Trophoblast cell (in vitro differentiated cells and primary cell): ENCODE measurements at places on chromosomes 12 and 14.

GRCh38 chr12:20183563-20183962, 184.8 kb upstream of the PDE3A start:
- no peak for DNase-seq

- DNase-seq = no peak
Observed at GRCh38 chr12:97595426-97595831, 132.8 kb downstream of the RMST start.

- DNase-seq = no peak
Observed at GRCh38 chr12:120978296-120979219, at the start of gene HNF1A. Gene HNF1A (plus strand): TSS chr12:120978543. CDS start chr12:120978769, 226 bp downstream.

DNA sequence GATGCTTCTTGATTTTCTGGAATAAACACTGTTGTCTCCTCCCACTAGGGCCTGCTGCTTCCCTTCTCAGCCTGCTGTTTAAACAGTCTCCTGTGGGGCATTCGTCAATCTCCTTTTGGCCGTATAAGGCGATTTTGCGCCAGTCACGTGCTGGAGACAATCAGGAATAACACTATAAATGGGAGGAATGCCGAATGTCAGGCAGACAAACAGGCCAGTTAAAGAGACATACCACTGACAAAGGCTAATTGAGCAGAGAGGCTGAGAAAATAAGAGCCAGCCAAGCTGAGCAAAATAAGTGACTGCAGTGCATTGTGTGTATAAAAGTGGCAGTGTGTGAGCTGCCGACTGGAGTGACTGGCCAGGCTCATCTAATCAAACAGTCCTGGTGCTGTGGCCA, 23.3 kb downstream of the DMAC2L start:
- peak; percentile 9 for DNase-seq

DNA sequence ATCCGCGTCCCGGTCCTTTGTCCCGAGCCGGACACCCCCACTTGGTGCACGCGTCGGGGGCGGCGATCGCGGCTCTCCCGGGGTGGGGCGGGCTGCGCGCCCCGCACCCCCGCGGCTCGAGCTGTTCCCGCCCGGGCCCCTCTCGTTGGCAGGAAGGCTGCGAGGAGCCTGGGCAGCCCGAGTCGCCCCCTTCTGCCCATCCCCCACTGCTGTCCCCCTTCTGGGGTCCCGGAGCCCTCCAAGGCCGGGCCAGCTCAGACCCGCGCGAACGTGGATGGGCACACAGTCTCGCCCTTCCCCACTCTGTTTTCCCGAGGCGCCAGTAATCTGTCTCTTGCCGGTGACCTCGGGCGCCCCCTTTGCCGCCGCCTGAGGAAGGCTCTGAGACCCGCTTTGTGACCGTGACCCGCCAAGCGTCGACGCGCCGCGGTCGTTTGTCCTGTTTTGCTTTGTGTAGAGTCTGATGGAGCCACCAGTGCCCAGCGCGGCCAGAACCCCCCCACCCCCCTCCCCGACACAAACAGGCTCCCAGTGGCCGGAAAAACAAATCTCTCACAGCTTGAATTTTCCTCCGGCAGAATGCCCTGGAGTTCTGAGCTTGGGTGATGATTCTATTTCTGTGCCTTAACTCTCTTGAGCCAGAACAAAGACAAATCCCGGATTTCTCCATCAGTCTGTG, 610 bp downstream of the C14orf132 start:
- no peak for DNase-seq

DNA sequence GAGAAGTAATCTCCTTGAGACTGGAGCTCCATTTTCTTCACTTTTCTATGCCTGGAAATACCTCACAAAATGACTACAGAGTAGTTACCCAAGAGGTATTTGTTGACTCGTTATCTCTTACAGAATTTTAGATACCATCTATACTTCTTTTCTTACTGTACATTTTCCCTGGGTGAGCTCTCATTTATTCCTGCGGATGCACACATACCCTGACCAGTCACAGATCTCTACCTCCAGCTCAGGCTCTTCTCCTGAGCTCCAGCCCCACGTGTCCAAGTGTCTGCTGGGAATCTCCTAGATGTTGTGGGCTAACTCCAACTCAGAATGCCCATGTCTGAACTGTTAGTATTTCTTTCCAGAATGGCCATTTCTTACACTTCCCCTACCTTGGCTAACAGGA, 403.1 kb downstream of the RAD51B start:
- peak; percentile 82 for DNase-seq

GRCh38 chr12:26740991-26741390, 92.0 kb downstream of the ITPR2 start:
- DNase-seq = no peak

- no peak for DNase-seq
Observed at GRCh38 chr12:115639648-115640012, 637.9 kb downstream of the MED13L start.

- DNase-seq = no peak
Observed at GRCh38 chr12:25713264-25713663, 160.2 kb upstream of the LMNTD1 start.

DNA sequence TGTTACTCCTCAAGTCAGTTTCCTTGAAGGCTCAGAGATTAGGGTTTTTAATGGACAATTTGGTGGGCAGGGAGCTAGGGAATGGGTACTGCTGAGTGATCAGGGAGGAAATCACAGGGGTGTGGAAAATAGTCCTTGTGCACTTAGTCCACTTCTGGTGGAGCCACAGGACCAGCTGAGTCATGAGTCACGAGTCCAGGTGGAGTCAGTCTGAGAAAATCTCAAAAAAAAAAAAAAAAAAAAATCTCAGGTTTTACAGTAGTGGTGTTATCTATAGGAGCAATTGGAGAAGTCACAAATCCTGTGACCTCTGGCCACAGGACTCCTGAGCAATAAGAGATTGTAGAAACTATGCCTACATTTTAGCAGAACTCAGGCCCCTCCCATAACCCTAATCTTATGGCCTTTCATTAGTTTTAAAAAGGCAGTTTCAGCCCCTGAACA, 28.2 kb upstream of the AMN1 start:
- DNase-seq = peak; percentile 28

GRCh38 chr12:8080120-8080519, 2.0 kb upstream of the NECAP1 start:
- no peak for DNase-seq

- no peak for DNase-seq
Observed at GRCh38 chr14:50085570-50086320, 30.6 kb downstream of the VCPKMT start.

DNA sequence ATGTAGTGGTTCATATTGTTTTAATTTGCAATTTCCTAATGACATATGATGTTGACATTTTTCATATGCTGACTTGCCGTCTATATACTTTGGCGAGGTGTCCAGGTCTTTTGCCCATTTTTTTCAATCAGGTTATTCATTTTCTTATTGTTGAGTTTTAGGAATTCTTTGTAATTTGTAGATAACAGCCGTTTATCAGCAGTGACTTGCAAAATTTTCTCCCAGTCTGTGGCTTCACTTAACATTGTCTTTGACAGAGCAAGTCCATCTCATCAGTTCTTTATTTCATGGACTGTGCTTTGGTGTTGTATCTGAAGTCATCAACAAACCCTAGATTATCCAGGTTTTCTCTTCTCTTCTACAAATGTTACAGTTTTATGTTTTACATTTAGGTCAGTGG, 12.6 kb upstream of the KLHDC2 start:
- DNase-seq = no peak

DNA sequence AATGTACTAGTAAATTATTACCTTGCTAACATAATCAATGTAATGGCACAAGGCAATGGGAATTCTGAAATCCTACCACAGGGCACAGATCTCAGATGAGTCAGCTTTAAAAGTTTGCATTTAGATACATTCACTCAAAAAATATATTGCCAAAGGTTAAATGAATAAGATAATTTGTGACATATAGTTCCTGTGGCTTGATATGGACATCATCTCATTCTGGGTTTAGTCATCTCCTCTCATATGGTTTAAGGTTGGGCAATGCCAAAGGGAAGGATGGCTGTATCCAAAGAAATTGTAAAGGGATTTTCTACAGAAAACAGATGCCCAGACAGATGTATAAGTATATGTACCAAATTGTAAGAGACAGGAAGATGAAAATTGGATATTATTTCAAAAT, 1065.0 kb downstream of the LRFN5 start:
- no peak for DNase-seq

GRCh38 chr14:47300796-47301195, 374.6 kb downstream of the MDGA2 start:
- DNase-seq = no peak

DNA sequence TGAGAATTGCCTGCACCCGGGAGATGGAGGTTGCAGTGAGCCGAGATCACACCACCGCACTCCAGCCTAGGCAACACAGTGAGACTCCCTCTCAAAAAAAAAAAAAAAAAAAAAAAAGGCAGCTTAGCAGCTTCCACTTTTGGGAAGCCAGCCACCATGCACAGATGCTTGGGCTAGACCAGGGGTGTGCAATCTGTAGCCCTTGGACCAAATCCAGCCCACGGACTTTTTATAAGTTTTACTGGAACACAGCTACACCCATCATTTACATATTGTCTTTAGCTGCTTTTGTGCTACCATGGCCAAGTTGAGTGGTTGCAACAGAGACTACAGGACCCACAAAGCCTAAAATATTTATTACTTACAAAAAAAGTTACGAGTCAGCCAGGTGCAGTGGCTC, 6.7 kb downstream of the CIT start:
- no peak for DNase-seq

DNA sequence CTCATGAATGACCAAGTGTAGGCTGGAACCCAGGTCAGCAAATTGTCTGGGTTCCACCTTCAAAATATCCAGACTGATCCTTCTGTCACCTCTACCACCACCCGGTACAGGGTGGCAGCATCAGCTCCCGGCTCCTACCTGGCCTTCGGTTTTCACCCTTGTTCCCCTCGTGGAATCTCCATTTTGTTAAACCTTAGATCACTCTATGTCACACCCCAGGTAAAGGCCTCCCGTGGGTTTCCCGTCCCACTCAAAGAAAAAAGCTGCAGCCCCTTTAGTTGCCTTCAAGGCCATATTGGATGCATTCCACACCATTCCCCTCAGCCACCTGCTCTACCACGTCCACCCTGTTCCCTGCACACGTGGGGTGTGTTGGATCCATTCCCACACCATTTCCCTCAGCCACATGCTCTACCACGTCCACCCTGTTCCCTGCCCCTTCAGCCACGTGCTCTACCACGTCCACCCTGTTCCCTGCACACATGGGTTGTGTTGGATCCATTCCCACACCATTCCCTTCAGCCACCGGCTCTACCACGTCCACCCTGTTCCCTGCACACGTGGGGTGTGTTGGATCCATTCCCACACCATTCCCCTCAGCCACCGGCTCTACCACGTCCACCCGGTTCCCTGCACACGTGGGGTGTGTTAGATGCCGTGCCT, 23.8 kb downstream of the SLC6A13 start:
- no peak for DNase-seq

GRCh38 chr14:93007225-93007997, 84.5 kb downstream of the CHGA start:
- peak; percentile 36 for DNase-seq

- DNase-seq = no peak
Observed at GRCh38 chr12:45208604-45209487, 7.0 kb upstream of the ANO6 start.

DNA sequence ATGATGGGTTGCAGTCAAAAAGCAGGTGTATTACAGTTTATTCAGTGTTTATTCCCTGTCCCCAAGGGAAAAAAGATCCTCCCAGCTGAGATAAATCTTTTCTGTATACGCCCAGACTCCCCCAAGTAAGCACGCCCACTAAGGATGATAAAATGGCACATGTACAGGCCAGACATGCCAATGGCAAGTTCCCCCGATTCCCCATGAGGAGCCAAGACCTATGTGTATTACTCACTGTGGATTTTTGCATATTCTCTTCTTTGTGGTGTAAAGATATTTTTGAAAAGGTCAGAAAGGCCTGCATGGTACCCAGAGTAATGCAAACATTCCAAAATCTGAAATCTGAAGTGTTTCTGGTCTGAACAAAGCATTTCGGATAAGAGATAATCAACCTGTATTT, 22.2 kb downstream of the NR2C1 start:
- no peak for DNase-seq

- DNase-seq = peak; percentile 56
Observed at GRCh38 chr14:73245480-73246325, 8.4 kb downstream of the PAPLN start.

DNA sequence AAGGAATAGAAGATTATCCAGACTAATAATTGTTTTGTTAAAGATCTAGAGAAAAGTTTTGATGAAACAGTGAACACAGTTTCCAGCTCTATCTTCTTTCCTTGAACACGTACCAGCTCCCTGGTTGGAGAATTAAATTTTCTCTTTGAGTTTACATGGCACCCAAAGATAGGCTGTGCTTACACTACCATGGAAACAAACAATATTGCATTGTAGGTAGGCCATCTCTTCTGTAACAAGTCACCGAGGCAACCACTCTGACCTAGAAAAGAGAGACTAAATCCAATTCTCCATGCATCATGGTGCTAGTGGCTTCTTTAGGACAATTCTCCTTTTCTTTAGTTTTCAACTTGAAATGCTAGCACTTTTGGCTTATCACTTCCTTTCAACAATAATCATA, 9.9 kb downstream of the BMAL2 start:
- no peak for DNase-seq

GRCh38 chr12:49413796-49414195, 46.5 kb downstream of the SPATS2 start:
- DNase-seq = peak; percentile 95

GRCh38 chr14:23829736-23830471, 123.7 kb upstream of the DHRS4 start:
- peak; percentile 56 for DNase-seq

GRCh38 chr12:53324113-53324778, 2.8 kb upstream of the AAAS start:
- DNase-seq = no peak

DNA sequence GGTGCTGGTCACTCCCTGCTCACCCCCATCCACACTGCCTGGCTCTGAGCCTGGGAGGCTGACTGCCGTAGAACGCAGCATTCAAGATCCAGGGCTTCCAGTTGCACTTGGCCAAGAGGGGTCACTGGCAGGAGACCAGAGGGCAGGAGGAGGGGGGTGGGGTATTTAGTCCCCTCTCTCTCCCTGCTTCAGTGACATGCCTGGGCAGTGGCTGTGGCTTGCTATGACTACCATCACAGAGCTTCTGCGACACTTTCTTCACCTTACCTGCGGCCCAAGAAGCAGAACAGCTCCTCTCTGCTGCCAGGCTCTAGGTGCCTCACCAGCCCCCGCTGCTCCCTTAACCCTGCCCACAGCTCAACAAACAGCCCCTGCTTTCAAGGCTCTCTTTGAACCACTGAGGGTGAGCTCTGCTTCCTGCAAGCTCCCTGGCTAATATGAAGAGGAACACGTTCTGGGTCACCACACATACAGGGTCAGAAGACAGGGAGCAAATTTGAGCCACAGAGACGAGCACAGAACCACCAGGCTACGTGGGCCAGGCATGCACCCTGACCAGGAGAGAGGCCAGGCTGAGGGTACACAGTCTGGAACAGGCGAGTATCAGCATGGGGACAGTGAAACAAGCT, 55.7 kb downstream of the ITPK1 start:
- DNase-seq = no peak

DNA sequence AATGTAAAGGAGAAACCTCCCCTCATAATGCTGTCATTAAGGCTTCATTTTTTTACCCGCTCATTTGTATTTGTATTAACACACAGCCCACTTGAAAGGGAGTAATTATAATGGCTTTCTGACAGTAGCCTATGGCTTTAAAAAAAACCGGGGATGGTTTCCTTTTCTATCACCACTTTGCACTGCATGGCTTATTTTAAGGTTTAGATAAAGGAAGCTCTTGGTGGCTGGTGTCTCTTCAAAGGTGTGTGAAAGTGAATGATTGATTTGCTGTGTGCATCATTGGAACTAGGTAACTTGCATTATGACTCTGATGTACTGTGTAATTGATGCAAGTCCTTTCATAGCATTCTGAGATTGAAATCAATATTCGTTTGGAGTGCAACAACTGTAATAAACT, 80.7 kb downstream of the NPAS3 start:
- no peak for DNase-seq
